ENCODE measurements at places on chromosomes 1 and 21.

DNA sequence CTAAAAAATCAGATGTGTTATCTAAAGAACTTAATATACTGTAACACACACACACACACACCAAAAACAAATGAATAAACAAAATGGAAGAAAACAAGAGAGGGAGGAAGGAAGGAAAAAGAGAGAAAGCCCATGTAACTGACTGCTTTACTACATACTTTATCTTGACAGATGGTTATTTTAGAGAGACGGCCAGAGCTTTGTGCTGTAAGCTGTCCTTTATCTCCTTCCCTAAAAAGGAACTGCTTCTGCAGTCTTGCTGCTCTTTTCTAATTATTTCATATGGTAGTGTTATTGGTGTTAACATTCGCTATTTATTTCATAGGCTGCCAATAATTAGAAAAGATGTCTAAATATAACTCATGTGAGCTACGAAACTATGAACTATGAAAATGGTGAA, 1384.6 kb downstream of the MRPL39 start:
- no peak for DNase-seq

GRCh38 chr1:110630839-110631663, 24.9 kb upstream of the KCNA2 start:
- peak; percentile 63 for DNase-seq

DNA sequence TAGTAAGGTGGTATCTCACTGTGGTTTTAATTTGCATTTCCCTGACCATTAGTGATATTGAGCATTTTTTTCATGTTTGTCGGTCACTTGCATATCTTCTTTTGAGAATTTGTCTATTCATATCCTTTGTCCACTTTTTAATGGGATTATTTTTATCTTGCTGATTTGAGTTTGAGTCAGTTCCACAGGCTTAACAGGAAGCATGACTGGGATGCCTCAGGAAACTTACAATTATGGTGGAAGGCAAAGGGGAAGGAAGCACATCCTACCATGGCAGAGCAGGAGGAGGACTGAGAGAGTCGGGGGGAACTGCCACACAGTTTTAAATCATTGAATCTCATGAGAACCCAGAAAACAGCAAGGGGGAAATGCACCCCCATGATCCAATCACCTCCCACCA, 51.1 kb downstream of the ODF2L start:
- no peak for DNase-seq

- no peak for DNase-seq
Measured at GRCh38 chr1:26070963-26071342, 3.5 kb upstream of the TRIM63 start.

DNA sequence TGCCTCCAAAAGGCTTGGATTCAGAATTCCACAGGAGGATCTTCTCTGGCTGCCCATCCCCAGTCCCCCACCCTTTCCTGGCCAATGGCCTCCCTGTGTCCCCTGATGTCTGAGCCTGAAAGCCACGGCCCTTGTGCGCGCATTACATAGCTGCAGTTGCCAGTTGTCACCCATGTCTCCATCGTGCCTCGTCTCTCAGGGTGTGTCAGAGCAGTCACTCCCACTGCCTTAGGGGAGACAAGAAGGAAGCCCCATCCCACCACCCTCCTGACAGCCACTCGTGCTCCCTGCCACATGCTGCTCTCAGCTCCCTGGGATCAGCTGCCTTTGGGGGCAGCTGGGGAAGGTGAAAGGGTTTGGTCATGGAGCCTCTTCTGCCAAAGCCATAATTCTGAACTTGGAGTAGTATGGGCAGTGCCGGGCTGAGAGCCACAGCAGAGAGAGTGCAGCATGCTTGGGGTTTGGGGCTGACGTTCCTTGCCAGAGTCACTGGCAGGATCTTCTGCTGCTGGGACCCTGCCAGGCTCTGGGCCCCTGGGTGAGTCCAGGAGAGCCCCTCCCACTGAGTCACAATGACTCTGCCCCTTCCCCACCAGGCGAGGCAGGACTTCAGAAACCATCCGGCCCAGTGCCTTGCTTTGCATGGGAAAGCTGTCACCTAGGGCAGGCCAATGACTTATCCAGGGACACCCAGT, 285.9 kb upstream of the VAMP3 start:
- DNase-seq = no peak

DNA sequence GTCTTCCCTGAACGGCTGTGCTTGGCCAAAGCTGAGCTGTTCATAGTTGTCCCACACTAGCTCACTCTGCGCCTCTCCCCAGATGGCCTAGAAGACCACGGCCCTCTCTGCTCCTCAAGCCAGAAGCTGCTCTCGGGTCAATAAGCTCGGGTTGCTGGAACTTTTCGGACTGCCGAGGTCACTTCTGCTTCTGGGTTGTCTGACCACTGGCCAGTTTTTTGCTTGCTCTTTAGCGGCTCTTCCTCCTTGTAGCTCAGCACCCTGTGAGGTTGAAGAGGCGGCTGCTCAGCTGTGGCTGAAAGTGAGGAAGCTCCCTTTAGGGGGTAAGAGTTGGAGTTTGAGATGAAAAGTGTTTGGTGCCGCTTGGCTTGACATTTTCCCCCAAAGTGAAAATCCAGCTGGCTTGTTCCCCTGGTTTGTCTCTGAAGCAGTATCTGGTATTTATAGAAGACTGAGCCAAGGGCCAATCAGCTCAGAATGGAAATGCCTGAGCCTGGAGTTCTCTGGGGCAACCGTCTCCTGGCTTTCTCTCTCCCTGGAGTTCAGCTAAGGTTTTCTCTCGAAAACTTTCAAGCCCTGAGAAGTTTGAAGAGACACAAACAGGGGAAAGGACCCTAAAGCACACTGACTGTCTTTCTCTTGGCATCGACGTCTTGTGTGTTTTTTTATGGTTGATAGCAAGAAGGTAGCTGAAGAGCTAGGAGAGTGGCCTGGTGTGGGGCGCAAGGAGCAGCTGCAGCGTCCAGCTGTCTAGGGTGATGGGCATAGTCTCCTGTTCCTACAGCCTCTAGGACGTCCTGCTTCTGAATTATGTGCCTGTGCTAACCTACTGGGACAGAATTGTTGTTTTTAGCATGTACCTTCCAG, 72.0 kb downstream of the SYT6 start:
- DNase-seq = no peak

DNA sequence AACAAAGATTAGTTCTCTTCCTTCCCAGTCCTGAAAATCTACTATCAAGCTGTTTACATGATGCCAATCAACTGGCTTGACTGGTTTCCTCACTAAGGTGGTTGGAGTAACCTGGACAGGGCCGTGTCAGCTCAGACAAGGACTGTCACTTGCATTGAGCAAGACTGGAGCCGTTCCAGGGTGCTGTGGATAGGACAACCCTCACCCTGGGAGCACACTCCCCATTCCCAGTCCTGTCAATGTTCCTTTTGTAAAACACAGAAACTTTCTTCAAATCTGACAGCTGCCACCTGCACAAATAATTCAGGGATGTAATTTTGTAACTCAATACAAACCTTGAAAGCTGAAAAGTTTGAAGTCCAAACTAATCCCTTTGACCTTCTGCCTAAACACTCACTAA, 31.4 kb downstream of the PLPP3 start:
- DNase-seq = no peak

- DNase-seq = no peak
Measured at GRCh38 chr1:235060607-235061470, 67.8 kb downstream of the TOMM20 start.

DNA sequence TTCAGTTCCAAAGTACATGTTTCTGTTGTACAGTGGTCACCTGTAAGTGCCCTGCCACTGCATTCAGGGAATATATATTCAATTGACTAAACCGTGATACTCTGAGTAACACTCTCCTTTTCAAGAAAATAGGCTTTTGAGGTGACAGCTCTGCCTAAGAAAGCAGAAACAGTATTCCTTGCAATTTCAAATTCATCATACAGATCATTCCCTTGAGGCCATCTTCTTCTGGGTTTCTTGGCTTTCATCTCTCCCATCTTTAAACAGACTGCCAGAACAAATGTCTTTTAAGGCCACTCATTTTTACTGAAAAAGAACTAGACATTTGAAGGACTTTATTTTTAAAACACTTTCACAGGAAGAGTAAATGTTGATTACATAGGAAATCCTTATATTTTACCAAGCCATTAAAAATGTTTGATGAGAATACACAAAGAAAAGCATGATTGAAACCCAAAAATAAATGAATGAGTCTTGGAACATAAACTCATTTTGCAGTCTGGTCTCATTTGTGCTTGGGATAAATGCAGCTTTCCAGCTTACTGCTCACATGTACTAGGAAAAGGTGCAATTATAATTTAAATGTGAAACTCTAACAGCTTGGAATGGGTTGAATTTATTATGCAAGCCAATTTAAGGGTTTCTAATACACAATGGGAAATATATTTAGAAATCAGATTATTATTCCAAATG, 34.7 kb downstream of the PLPPR5 start:
- DNase-seq = no peak

- no peak for DNase-seq
Measured at GRCh38 chr1:2504949-2505272, 21.5 kb downstream of the PANK4 start.

GRCh38 chr1:151326619-151327222, 495 bp downstream of the PI4KB start:
- DNase-seq = peak; percentile 49

DNA sequence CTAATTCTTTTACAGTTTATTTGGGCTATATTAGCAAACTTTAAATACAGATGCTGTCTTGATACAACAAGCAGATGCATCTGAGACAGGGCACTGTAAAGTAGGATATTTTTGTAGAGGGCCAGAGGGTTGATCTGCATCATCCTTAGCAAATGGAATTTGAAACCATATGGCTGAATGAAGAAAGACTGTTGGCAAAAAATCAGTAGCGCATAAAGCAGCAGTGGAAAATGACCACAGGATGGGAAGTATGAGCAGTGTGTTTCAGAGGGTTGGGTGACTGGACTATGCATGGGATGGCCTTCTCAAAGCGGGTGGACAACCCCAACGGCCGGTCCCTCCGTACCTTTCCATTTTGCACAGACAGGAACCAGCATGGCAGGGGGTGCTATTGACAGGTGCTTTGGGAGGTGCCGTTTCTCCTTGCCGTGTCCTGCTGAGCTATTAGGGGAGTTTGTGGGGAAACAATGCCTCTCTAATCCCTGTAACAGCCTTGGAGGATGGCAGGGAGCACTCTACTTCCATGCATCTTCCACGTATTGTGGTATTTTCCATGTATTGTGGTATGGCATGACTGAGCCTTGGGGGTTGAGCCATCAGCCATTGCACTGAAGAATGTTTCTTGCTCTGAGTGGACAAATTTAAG, 5.9 kb downstream of the LRRC8B start:
- DNase-seq = peak; percentile 2

- no peak for DNase-seq
Measured at GRCh38 chr1:243253926-243254232, 1.2 kb downstream of the CEP170 start.

GRCh38 chr1:95043141-95043980, 29.4 kb downstream of the ALG14 start:
- DNase-seq = peak; percentile 62

- DNase-seq = no peak
Measured at GRCh38 chr1:29674627-29675326, 438.5 kb downstream of the PTPRU start.

GRCh38 chr1:51878308-51878615, 265 bp downstream of the NRDC start:
- DNase-seq = no peak

GRCh38 chr21:34609933-34610549, 4.9 kb downstream of the RCAN1 start:
- DNase-seq = no peak

DNA sequence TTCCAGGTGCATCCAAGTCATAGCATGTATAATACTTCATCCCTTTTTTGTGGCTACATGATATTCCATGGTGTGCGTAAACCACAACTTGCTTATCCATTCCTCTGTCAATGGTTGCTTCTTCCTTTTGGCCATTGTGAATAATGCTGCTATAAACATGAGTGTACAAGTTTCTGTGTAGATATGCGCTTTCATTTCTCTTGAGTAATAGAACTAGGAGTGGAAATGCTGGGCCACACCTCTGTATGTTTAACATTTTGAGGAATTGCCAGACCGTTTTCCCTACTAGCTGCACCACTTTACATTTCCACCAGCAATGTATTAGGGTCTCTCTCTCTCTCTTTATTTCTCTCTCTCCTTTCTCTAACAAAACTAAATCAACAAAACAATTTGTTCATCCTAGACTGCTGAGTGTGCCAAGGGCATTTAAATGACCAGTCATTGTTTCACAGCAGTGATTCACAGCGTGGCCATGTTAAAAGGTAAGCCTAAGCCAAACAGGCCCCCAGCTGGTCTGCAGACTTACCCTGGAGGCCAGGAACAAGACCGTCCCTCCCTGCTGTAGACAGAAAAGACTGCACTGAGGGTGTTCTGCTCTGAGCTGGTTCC, 53.2 kb upstream of the LYST start:
- peak; percentile 63 for DNase-seq

GRCh38 chr21:44548381-44548780, 2.9 kb downstream of the KRTAP10-2 start:
- DNase-seq = no peak

GRCh38 chr1:31783846-31784245, 19.7 kb upstream of the ADGRB2 start:
- DNase-seq = no peak

- DNase-seq = peak; percentile 86
Measured at GRCh38 chr1:35564037-35564883, 6.7 kb downstream of the NCDN start.

DNA sequence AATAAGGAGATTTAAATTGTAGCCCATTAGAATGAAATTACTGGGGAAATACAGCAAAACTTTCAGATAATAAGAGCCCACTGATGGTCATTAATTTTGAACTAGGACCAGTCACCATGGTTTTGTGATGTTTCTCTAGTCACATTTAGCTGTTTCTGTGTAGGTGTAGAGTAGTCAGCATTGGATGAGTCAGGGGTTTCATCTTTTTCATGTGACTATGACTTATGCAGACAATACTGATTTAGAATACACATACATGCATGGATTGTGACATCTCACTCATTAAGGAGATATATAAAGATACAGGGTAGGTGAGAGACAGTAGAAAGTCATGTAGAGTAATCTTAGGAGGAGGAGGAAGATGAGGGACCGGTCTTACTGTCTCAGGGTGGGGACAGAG, 1192.7 kb downstream of the KCNT2 start:
- no peak for DNase-seq

- no peak for DNase-seq
Measured at GRCh38 chr1:232166942-232167341, 463.0 kb downstream of the SIPA1L2 start.

GRCh38 chr1:192627901-192628300, 8.0 kb upstream of the RGS13 start:
- DNase-seq = no peak

GRCh38 chr1:234712891-234713305, 102.9 kb upstream of the IRF2BP2 start:
- no peak for DNase-seq

- DNase-seq = no peak
Measured at GRCh38 chr1:236518322-236518721, 5.5 kb upstream of the LGALS8 start.

DNA sequence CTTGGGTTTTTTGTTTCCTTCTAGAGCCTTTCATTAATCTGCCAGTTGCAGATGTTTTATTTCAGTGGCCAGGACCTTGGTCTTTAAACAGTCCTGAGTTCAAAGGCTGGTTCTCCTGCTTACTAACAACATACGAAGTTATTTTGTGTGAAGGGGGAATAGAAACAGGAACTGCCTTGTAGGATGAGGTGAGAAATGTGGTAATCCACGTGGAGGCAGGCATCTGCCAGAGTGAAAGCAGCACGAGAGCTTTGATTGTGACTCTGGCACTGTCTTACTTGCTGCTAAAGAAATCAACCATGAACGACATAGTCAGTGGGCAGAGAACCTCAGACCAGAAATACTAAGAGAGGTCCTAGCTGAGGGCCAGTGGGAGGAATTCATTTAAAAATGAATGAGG, 30.4 kb downstream of the TMEM63A start:
- DNase-seq = no peak
